Activated T-helper 9 cell treated with anti-CD3 and anti-CD28 coated beads, Interleukin-2, amount 50 U/mL, for 16 hours (primary cell): ENCODE measurements at places on chromosomes 5 and 9.

DNA sequence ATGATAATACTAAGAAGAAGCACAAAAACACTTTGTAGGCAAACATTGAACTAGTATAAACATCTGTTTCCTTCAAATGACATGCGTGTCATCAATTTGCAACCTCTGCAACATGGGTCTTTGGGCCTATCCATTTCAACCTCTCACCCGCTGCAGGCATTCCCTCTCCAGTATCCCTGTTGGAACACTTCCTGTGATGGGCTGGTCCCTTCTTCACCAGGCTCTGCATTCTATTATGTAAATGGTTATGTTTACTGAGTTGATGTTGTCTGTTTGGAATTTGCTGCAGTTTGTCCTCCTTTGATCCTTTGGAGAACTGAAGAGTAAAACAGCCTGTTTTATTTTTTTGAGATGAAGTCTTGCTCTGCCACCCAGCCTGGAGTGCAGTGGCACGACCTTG is 16.6 kb upstream of the TBC1D2 start:
- no peak for DNase-seq

- DNase-seq = no peak
These were observed 54.4 kb downstream of the ARSB start for GRCh38 chr5:78930721-78931120.

DNA sequence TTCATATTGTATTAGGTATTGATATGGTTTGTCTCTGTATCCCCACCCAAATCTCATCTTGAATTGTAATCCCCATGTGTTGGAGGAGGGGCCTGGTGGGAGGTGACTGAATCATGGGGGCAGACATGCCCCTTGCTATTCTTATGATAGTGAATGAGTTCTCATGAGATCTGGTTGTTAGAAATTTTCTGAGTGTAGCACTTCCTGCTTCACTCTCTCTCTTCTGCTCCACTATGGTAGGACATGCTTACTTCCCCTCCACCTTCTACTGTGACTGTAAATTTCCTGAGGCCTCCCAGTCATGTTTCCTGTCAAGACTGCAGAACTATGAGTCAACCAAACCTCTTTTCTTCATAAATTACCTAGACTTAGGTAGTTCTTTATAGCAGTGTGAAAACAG is 187.4 kb upstream of the SLC24A2 start:
- DNase-seq = no peak

DNA sequence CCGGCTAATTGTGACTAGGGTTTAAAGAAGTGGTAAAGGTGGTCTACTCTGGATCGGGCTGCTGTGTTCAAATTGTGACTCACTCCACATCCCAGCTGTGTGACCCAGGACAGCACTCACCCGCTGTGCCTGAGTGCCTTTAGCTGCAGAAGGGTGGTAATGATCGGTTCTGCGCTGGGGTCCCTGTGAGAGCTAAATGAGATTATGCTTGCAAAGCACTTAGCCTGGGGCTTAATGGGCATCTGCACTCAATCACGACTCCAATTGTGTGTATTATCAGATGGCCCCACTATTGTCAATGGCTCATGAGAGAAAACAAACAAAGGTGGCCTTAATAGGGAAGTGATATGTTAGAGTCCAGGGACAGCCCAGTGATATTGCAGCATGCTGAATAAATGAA is 25.1 kb upstream of the TBC1D2 start:
- no peak for DNase-seq

DNA sequence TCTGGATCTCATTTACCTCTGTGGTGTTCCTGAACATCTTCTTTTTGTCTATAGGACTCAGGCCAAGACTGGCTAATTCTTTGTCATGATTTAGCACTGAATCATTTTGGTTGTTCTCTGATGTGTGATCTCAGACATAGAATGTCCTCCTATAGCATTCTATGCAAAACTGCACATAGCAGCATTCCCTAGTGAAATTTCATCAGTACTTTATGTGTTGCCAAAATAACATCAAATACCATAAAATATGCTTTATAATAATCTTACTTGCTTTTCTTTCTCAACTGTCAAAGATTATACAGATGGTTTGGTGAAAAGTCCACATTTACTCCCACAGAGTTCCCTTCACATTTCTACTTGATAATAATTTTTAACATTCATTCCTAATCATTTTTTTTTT is 115.7 kb upstream of the MPDZ start:
- no peak for DNase-seq
